NCI-H2029 (cell line): ENCODE measurements at places on chromosomes 12 and 14.
A peak's percentile ranks its signal among the peaks of the same experiment; 100 is the strongest.

DNA sequence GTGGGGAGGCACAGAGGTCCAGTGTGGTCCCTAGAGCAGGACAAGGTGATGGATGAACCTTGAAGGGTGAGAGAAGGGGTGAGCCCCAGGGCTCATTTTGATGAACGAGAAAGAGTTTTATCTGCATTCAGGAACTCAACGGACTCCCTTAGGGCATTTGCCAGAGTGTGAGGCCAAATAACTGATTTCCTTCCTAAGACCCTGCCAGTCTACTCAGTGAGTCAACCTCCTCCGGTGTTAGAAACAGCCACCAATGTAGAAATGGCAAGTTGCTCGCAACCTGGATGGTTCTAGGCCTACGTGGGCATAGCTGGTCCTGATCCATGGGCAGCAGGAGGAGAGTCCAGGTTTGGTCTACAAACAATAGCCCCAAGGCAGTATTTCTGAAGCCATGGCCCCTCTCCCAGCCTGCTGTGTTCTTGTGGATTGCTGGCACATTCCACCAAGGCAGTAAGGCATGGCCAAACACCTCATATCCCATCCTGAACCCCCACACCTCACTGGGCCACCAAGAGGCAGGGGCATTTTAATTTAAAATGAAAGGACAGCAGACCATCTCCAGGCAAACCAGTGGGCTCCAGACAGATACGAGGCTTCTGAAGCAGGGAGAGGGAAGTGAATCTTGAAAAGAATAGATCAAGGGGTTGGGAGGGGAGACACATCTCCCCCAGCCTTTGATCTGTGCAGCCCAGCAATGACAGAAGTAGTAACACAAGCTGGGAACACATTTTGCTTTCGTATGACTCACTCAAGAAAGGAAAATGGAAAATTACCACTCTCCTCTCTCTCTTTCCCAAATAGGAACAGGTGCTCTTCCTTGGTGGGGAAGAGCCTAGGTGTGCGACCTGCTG is 25.4 kb upstream of the TESC start:
- DNase-seq, result no peak

DNA sequence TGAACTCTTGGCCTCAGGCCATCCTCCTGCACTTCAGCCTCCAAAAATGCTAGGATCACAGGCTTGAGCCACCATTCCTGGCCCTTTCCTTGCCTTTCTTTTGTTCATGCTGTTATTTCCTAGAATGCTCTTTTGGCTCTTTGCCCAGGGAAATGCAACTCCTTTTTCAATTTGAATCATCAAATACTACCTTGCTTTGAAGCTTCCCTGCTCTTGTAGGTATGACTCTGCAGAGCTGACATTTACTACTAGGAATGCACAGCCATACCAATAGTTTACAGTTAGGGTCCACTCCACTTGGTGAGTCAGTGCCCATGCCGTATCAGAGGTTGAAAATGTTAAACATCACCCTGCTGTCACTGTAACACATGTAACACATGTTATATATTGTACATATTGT is 107.0 kb upstream of the CRY1 start:
- DNase-seq, result peak; percentile 20

GRCh38 chr12:131642771-131643170 is 68.1 kb upstream of the SFSWAP start:
- DNase-seq, result no peak

DNA sequence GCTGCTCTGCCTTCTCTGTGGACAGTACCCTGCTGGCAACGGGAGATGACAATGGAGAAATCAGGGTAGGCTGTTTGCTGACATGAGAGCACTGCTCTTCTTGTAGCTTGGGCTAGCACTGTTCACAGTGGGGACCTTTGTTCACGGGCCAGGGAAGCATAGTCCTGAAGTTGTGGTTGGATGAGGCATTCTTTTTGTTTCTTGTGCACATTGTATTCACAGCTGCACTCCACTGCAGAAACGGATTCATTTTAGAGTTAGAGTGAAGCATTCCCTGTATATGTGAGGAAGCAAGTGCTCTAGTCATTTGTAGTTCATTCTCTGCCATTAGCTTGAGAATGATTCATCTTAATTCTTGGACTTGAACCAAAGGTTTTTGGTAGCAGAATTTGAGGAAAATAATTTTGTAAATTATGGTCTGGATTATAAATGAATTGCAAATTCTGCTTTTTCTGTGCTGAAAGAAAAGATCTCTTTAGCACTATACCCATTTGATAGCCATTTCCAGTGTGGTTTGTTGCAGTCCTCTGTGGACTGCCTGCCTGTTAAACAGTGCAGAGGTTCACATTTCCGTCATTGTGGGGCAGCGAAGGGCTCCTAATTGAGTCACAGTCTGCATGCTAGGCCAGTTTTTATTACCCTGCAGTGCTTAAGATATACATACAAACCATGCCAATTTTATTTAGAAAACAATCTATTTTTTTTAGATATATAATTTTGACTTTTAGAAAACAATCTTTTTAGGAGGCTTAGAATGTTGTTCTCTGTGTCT is 80.6 kb downstream of the APAF1 start:
- no peak for DNase-seq

- no peak for DNase-seq
Observed at GRCh38 chr12:22313286-22313962, 21.1 kb downstream of the ST8SIA1 start.

- no peak for DNase-seq
Observed at GRCh38 chr12:131218026-131218922, 264.6 kb downstream of the ADGRD1 start.

GRCh38 chr12:55996201-55996714 is 818 bp upstream of the SUOX start:
- peak; percentile 53 for DNase-seq

- no peak for DNase-seq
Observed at GRCh38 chr12:113569806-113570205, 98.1 kb upstream of the LHX5 start.

- DNase-seq, result no peak
Observed at GRCh38 chr12:99611117-99611516, 36.4 kb upstream of the GARIN6 start.

GRCh38 chr14:95961481-95961880 is 77.7 kb upstream of the C14orf132 start:
- DNase-seq, result no peak

DNA sequence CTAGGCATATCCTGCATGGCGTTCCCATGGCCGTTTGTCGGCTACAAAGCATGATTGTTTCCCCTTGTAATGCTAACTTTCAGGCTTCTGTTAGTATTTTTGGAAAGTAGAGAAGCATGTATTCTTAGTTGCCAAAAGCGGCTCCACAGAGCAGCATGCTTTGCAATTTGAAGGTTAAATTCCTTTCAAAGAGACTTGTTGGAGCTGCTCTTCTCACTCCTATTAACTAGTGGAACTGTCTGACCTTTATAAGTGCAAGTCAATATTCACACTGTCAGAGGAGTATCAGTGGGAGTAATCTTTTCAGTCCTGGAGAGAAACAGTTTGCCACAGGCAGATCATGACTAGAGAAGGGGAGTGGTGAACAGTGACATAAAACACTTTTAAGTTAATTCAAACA is 656.1 kb upstream of the NOVA1 start:
- DNase-seq, result no peak

- DNase-seq, result no peak
Observed at GRCh38 chr12:62716866-62717525, 218.0 kb downstream of the PPM1H start.

GRCh38 chr12:120830052-120830940 is 73.9 kb downstream of the SPPL3 start:
- DNase-seq, result no peak

- DNase-seq, result no peak
Observed at GRCh38 chr12:44500423-44500822, 375.7 kb downstream of the NELL2 start.

DNA sequence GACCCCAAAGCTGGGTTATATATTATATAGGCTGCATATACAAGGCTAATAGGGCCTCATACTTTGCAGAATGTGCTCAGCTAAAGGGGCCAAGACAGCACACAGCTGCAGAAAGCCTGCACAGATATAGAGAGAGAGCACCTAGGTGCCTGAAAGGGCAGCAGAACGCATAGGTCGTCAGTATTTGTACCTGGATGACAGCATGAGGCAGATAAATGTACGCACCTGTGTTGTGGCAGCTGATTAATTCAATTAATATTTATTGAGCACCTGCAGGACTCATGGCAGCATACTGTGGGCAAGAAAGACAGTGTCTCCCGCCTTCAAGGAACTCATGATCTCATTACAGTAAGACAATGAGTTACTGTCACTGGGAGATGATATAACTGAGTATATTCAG is 33.4 kb downstream of the SPTB start:
- DNase-seq, result no peak

DNA sequence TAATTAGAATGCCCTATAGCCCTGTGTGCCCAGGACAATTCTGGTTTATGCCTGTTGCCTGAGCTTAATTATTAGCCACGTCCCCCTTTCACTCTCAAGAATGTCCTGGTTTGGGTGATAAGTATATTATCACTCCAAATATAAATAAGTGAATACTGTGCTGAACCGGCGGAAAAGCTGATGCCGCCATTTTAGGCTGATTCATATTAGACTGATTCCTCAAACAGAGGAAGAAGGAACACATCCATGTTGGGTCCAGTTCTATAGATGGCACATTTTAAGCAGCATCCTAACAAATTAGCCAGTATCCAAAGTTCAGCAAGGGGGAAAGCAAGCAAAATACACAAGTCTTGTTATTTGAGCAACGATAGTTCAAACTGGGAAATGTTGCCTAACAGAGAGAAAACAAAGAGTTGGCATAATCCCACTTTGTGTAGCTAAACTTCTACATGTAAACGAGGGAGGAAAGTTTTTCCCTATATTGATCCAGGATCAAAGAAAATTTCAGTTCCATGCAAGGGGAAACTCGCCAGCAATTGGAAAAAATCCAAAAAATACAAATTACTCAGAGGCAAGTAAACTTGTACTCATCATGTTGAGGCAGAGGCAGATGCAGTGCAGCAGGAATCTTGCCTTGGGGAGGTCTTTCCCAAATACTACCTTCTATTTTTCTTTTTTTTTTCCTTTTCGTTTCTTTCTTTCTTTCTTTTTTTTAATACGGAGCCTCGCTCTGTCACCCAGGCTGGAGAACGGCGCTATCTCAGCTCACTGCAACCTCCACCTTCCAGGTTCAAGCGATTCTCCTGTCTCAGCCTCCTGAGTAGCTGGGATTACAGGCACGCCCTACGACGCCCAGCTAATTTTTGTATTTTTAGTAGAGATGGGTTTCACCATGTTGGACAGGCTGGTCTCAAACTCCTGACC is 96.2 kb downstream of the ITPR2 start:
- DNase-seq, result no peak

GRCh38 chr12:54193434-54193833 is 4.6 kb upstream of the SMUG1 start:
- DNase-seq, result no peak

DNA sequence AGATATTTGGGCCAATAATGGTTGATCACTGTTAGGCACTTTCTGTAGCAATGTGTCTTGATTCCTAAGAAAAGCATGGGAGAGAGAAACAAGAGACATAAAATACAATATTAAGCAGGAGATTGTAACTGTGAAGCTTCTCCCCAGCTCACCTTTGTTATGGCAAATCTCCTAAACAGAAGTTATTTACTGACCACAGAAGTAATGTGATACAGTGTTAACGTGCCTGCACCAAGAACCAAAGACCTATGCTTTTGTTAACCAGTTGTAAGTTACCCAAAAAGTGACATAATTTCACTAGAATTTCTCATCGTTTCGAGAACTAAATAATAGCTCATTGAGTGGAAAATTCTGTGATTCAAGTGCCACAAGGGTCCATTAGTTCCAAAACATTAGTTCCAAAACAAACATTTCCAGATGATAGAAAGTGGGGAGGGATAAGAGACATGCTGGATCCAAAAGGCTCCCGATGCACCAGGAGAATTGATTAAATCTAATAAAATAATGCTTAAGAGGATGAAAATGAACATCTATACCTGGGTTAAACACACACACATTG is 14.3 kb downstream of the RERG start:
- no peak for DNase-seq

- no peak for DNase-seq
Observed at GRCh38 chr14:67263499-67264149, 22.4 kb downstream of the PALS1 start.

- DNase-seq, result no peak
Observed at GRCh38 chr14:30283822-30284446, 275.0 kb upstream of the G2E3 start.

DNA sequence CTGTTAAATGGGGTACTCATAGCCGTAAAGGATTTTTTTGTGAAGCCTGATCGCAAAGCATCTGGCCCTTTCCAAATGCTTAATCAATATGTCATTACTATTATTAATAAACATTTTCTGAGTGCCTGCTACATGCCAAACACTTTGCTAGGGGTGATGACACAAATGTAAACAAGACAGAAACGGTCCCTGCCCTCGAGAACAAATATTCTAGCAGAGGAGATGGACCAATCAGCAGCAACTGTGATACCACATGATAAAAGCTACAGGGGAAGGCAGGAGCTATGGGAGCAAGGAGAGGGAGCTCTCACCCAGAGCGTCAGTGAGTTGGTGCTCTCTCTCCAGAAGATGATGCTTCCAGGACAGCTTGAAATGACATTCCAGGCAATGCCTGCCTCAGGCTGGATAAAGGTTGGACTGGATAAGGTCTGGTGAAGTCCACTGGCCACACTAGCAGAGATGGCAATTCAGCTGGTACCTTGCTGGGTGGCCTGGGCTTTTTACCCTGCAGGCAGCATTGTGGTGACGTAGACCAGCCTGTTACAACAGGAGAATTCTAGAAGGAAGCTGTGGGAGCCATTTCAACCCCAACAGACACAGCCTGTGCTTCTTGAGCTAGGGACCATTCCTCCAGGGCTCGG is 41.1 kb downstream of the ERH start:
- DNase-seq, result no peak

DNA sequence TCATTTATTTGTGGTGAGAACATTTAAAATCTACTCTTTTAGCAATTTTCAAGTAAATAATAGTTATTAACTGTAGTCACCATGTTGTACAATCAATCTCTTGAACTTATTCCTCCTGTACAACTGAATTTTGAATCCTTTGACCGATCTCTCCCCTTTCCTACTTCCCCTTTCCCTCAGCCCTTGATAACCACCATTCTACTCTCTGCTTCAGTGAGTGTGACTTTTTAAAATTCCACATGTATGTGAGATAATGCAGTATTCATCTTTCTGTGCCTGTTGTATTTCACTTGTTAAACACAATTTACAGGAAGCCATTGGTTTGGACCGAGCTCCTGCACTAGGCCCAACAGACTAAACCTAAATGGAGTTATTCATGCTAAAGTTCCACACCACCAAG is 458.9 kb upstream of the PDE3A start:
- DNase-seq, result no peak

DNA sequence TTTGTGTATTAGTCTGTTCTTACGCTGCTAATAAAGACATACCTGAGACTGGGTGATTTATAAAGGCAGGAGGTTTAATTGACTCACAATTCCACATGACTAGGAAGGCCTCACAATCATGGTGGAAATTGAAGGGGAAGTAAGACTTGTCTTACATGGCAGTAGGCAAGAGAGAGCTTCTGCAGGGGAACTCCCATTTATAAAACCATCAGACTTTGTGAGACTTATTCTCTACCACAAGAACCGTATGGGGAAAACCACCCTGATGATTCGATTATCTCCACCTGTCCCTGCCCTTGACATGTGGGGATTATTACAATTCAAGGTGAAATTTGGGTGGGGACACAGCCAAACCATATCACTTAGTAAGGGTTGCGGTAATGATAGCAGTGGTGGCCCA is 833.1 kb downstream of the FLRT2 start:
- DNase-seq, result no peak

- no peak for DNase-seq
Observed at GRCh38 chr12:247271-247670, 15.4 kb downstream of the SLC6A13 start.
